ENCODE measurements at places on chromosomes 2 and 18.

DNA sequence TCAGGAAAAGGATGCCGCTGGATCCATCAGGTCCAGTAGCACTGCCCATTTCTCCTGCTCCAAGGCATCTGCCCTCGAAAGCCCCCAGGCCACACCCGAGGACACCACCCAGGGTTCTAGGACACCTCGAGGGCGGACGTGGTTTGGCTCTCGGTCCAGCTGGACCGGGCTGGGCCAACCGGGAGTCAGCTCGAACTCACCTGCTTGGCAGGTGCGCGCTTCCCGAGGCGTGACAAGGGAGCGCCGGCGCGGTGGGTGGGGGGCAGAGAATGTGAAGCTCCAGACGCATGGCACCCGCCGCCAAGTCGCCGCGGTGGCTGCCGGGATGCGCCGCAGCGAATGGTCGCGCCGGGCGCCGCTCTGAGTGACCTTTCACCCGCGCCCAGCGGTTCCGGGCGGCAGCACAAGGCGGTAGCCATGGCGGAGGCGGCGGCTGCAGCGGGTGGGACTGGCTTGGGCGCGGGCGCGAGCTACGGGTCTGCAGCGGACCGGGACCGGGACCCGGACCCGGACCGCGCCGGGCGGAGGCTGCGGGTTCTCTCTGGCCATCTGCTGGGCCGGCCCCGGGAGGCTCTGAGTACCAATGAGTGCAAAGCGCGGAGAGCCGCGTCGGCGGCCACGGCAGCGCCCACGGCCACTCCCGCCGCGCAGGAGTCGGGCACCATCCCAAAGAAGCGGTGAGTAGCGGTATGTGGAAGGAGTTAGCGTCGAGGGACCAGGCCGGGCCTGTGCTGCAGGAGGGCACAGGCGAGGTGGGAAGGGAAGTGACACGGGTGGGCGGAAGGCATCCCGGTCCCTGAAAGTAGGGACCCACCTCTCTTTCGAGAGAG is at the start of gene AGPS:
AGPS (plus strand) TSS at position 401 of the 830 bp plus-strand sequence; CDS start at position 418, 17 bp downstream.
- DNase-seq = peak; percentile 44

DNA sequence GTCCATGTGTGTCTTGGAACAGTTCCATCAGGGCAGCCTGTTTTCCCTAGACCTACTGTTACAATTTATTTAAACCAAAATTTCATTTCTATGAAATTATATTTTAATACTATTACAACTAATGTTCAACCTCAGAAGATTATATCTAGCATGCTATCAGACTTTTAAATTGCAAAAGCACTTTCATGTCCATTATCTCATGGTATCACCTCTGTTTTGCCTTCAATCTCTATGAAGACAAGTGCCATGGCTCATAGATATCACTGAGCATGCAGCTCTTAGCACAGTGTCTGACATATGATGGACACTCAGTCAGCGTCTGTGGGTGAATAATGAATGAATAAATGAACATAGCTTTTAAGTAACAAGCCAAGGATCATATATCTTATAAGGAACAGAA is 288.8 kb downstream of the RAD51AP2 start:
- DNase-seq = no peak

DNA sequence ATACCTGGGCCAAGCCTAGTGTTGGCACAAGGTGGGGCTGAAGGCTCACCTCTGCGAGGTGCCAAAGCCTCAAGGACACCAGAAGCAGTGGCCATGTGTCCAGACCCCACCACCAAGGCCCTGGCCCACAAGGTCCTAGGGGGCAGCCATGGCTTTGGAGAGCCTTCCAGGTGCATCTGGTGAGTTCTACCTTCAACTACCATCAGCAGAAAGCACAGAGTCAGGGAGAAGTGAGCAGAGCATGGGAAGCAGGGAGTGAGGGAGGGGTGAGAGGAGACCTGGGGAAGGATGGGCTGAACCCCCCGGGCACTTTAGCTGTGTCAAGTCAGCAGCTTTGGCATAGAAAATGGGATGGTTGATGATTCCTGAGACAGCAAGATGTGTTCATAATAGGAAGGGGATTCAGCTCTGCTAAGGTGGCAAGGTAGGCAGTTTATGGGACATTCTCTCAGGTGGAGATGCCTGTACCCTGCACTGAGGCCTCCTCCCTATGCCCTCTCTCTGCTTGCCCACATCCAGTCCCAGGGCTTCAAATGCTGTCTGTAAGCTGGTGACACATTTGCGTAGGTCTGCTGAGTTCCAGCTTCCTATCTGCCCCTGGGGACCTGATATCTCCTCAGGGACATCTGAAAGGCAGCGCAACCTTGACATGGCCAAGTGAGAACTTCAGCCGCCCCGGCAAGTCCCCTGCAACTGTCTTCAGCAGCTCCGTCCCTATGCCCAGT is 83.4 kb upstream of the RGPD5 start:
- DNase-seq = no peak

DNA sequence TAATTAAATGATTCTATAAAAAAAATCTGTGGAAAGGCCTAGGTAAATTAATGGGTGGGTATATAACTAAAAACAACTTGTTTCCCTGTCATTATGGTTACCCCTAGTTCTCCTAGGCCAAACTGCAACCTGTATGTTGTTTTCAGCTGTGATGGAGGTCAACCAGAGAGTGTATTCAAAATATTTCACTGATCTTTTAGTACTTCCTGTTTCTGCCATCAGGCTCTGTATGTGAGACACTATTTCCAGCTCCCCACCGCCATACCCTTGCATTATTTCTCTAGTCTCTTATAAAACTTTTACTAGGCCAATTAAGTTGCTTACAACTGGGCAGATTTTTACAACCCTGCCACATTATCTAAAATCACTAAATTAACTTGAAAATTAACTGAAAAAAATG is 21.0 kb upstream of the CDKL4 start:
- no peak for DNase-seq

- no peak for DNase-seq
Measured at GRCh38 chr2:38125007-38125406, 49.1 kb upstream of the CYP1B1 start.

GRCh38 chr18:73684647-73685046 is 463.0 kb downstream of the FBXO15 start:
- DNase-seq = no peak

- no peak for DNase-seq
Measured at GRCh38 chr18:25230658-25231326, 121.2 kb downstream of the ZNF521 start.

GRCh38 chr18:51660188-51660715 is 462.8 kb upstream of the MEX3C start:
- no peak for DNase-seq

DNA sequence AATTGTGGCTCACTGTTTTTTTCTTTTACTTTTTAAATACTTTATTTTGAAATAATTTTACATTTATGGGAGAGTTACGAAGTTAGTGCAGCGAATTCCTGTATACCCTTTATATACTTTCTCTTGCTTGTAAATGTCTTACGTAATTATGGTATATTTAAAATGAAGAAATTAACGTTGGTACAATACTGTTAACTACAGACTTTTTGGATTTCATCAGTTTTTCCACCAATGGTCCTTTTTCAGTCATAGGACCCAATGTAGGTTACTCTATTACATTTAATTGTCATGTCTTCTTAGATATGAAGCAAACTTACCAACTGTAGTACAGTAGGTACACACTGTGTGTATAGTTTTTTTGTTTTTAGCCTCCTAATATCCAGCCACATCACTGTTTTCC is 76.3 kb downstream of the BOLA3 start:
- DNase-seq = no peak

GRCh38 chr2:152513029-152513428 is 178.1 kb downstream of the FMNL2 start:
- no peak for DNase-seq

GRCh38 chr2:20211420-20211819 is 13.5 kb downstream of the SDC1 start:
- no peak for DNase-seq

DNA sequence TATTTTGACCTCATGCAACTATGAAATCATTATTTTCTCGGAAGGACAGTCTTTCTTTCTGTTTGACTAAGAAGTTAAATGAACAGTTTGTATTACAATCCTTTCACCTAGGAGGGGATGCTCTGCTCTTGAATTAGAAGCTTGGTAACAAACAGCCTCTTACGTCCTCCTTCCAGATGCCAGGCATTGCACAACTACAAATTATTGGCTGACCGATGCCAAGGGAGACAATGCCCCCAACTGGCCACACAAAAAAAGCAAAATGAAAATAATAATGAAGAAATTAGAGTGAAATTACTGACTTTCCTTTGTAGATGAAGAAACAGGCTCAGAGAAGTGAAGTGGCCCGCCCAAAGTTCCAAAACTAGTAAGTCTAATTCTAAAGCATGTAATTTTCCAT is 177.9 kb downstream of the CYRIA start:
- DNase-seq = no peak

DNA sequence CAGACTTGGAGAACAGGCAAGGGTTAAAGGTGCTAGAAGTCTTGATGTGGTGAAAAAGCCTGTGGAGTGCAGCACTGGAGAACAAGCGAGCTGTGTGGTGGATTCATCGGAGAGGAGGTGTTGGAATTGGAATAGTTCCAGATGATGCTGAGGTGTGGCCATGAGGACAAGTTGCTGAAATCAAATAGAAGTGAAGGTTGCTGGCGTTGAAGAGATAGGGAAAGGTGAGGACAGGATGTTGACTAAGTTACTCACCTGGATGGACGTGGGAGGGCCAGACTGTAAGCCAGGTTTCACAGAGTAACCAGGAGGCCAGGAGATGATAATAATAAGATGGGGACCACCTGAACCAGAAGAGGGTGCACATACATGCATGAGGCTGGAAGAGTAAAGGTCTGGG is 173.4 kb downstream of the DIS3L2 start:
- DNase-seq = no peak

GRCh38 chr2:73451263-73451972 is 65.8 kb downstream of the ALMS1 start:
- no peak for DNase-seq

GRCh38 chr18:48028696-48029095 is 98.2 kb upstream of the SMAD2 start:
- no peak for DNase-seq

DNA sequence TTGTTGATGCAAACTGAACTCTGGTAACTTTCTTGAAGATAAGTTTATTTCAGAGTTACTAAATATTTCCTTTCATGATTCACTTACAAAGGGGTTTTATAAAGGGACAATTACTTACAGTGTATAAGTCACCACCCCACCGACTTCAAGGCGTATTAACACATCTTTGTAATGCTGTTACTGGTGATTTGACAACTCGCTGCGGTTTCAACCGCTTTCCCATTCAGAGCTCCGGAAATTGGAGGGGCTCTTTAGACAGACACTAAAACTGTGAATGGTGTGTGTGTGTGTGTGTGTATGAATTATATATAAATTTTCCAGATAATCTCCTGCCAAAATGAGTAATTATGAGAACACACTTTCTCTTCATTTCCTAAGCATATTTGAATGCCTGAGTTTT is 4.9 kb downstream of the TM4SF20 start:
- no peak for DNase-seq

DNA sequence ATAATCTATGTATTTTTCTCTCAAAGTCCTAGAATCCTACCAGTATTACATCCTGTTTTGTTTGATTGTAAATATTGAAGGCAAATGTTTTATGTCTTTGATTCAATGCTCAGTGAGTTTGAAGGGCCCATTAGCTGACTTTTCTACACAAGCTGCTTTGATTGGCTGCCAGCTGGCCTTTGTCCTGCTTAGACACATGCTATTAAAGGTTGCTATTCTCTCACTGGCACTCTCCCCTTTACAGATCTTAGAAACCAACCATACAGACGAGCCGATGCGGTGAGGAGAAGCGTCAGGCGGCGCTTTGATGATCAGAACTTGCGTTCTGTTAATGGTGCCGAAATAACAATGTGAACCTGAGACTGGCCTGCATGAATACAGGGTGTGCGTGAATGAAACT is 69.7 kb downstream of the PRPF40A start:
- DNase-seq = no peak

DNA sequence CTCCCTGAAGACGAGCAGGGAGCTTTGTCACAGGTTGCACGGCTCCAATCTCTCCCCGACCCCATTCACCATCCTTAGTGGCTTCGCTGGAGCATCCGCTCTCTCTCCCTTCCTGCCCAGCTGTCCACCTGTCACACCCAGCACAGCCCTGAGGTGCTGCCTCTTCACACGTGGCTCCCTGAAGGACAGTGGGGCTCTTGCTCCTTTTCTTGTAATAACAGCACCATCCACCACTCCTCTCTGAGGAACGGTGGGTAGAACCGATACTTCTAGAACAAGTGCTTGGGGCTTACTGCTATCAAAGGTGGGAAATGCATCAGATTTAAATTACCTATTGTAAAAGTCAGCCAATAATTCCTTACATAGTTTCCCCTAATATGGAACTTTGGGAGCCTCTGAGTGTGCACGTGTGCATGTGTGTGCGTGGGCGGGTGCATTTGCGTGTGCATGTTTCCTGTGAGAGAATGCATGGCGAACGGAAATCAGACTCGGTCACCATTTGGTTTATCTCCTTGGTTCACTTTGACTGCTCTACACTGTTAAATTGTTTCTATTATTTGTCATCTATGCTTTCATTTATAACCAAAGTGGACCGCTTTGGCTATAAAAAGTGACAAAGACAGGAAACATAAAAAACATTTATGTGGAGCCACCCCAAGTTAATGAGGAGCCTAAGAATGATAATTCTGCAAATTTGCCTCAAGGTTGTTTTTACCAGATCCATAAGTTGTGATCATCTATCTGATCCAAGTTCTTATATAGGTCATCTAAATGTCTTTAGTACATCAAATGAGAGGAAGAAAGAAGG is 39.1 kb downstream of the KLHL29 start:
- no peak for DNase-seq

DNA sequence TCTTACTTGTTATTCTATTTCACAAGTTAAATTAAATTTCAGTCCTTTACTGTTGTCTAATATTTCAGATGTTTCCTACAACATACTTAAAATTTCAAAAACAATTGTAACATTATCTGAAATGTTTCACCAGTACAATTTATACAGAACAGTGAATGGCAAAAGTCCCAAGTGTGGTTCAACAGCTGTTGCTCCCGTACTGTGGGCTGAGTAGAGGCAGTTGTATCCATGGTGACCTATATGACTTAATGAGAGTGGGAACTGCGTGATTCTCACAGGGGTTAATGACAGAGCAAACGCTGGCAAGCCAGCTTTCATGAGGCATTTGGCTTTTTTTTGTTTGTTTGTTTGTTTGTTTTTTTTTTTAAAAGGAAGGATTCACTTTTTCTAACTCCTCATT is 5.3 kb upstream of the PLCL1 start:
- DNase-seq = no peak

DNA sequence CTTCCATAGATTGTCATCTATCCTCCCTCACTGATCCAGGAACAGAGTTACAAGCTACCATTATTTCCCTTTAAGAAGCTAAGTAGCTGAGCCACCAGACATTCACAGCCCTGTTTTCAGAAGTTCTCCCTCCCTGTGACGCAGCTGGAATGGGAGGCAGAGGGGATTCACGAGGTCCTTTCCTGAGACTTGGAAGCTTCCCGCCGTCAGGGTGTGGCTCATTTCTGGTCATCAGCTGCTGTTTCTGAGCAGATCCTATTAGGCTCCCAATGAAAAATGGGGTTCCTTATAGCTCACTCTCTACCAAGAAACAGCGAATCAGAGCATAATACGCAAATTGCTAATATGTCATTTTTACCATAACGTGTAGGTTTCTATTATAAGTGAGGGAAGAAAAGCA is 559.3 kb upstream of the ID2 start:
- DNase-seq = no peak

GRCh38 chr2:36781907-36782720 is 85.6 kb downstream of the VIT start:
- no peak for DNase-seq

GRCh38 chr2:138432971-138433370 is 68.6 kb upstream of the SPOPL start:
- DNase-seq = no peak
